ENCODE measurements at places on chromosomes 7 and 10.

DNA sequence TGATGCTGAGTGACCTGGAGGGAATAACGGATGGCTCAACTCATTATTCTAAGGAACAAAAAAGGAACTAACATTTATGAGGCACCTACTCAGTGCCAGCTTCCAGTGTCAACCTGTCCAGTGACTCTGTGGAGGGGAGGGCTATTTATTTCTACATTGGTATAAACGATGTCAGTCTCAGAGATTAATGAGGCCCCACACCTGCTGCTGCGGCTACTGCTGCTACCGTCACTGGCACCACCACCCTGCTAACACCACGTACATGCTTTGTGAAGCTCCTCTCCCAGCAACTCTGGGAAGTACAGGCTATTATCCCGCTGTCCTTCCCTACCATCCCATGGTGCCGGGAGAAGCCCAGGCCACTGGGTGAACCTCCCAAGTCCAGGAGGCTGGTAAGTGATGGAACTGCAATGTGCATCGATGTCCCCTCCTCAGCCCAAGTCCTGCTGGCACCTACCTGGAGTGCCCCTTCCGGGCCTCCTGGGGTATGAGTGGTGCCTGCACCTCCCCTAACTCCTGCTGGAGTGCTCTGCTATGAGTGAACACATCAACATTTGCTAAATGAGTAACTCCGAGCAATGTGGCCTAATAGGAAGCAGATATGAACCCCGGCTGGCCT is 101.5 kb downstream of the ARHGAP22 start:
- DNase-seq = no peak

DNA sequence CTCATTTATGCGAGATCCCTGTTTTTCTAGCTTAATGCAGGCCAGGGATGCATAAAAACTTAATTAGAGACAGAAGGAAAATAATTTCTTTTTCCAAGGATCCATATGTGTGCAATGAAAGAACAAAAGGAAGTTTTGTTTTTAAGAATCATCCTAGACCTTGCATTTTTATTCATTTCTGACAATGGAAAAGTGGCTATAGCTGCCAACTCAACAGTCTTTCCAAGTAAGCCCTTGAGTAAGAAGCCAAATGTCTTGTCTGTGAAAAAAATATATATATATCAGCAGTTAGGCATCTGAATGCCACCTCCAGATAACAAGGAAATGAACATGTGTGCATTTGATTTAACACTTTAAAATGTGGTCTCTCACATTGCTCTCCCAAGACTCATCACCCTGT is 1397.6 kb downstream of the GATA3 start:
- no peak for DNase-seq

DNA sequence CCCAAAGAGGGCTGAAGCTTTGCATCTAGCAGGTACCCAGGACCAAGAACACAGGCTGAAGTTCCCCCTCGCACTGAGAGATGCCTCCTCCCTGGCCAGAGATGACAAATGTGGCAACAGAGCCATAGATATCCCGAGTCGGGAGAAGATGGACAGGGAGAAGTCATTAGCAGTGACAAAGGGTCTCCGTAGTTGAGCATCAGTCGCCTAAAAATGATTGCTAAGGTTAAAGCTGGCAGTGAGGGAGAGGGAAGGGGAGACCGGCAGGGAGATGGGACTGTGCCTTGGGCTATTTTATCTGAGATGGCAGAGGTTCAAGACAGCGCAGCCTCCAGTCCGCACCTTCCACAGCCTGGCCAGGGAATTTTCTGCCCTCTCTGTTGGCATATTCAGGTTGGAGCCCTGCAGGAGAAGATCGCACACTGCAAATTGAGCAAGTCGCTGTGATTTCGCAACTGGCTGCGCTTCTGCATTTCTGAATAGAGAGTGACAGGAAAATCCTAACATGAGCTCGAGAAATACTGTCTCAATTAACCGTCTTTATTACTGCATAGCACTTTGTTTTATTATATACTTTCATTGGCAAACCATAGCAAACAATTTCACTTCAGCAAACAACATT is 238.9 kb upstream of the GPR26 start:
- no peak for DNase-seq

DNA sequence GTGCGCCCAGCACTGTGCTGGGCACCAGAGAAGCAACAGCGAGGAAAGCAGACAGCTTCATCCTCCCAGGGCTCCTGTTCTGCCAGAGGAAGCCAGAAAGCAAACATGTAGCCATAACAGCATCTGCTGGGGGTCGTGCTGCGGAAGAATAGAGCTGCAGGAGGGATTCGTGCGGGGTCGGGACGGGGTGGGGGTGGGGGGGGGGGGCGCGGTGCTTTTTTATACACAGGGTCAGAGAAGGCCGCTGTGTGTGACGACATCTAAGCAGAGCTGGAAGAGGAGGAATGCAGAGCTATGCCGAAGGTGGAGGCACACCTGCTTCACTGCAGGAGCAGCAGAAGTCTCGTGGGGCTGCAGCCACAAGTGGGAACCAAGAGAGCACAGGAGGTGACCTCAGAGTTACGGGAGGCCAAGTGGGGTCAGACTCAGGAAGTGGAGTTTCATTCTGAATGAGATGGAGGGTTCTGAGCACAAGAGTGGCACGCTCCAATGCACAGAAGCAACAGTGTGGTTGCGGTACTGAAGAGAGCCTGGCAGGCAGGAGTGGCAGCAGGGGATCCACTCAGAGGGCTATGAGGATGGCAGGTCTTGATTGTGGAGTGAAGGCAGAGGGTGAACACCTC is 11.1 kb downstream of the PKD1L1 start:
- DNase-seq = no peak

GRCh38 chr10:90917238-90917967 is 3.5 kb downstream of the ANKRD1 start:
- DNase-seq = no peak

- no peak for DNase-seq
Measured at GRCh38 chr10:132538031-132538789, 623 bp downstream of the INPP5A start.

GRCh38 chr10:124675261-124675660 is 68.9 kb downstream of the FAM53B start:
- no peak for DNase-seq

DNA sequence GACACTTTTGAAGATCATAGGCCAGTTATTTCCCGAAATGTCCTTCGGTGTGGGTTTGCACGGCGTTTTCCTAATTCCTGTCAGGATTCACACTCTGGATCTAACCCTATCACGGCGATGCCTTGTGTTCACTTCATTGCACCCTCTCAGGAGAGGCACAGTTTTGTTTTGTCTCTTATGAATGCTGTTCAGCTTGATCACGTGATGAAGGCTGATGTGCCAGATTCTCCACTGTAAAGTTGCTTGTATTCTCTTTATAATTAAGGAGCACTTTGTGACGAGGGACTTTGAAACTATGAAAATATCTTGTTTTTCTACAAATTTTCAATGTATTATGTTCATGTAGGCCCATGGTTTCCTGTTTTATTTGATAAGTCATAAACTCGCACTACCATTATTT is 568.1 kb downstream of the ACTR3B start:
- DNase-seq = no peak
